ENCODE measurements at places on chromosomes 7 and 10.
A peak's percentile ranks its signal among the peaks of the same experiment; 100 is the strongest.

DNA sequence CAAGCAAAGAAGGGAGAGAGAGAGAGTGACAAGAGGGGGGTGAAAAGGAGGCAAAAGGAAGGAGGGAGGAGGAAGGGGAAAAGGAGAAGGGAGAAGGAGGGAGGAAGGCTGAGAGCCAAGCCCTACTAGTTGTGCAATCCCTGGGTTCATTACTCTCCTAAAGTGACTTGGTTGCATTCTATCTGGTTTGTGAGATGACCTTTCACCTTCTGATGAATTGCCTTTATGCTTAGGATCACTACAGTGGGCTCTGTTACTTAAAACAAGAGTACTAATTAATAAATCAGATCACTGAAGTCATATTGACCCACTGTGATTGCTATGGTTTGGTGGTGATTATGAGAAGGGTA, 144.9 kb downstream of the KIF20B start:
- DNase-seq = no peak

DNA sequence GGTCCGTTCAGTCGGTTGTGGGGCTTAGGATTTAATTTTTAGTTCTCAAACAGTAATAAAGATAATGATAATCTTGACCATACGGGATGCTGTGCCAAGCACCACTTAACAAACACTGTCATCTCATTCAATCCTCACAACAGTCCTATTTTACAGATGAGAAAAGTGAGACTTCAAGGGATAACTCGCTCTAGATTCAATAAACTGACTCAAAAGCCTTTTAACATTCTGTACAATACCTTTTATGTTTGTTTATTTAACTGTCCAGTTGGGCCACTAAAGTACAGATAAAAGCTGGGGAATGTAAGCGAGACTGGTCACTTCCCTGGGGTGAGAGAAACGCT, 437 bp upstream of the CFAP69 start:
- DNase-seq = no peak

DNA sequence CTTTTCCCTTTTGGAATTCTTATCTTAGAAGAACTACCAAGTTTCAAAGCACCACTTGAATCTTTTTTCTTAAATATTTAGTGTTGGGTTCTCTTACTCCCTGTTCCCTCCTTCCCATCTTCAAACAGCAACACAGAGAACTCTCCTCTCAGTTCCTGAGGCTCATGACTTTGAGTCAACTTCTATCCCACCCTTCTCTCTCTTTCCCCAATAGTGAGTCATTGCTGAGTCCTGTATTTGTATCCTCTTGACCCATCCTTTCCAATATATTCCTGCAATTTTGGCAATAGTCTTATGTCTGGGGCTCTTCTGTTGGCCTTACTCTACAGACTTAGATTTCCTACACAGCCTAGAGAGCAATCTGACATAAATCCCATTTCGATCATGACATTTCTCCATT, 20.8 kb upstream of the JCAD start:
- no peak for DNase-seq

DNA sequence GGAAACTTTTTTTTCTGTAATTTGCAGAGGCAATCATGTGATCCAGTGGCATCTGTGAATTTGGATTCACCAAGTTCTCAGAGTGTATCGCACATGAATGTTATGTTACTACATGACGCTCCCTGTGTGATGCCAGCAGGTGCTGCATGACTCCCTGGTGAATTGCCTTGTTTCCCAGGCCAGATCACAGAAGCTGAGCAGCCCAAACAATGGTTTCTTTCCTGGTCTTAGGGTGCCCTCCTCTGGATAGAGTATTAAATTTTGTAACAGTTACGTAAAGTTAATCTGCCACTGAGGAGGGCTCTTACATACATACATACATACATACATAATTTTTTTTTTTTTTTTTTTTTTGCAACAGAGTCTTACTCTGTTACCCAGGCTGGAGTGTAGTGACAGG, 3.6 kb downstream of the ZSCAN21 start:
- peak; percentile 32 for DNase-seq

DNA sequence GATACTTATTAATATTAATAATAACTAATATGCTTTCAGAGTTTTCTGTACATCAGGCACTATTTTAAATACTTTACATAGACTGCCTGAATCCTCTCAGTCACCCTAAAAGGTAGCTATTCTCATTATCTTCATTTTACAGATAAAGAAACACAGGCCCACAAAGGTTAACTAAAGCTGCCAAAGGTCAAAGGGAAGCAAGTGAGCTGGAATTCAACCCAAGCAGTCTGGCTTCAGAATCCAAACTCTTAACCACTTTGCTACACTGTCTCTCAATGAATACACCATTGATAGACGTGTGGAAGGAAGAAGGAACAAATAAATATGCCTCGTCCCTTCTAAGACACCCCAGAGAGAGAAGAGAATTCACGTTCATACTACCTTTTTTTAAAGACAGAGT, 52.0 kb downstream of the GFRA1 start:
- DNase-seq = no peak

GRCh38 chr10:132556994-132557441, 19.4 kb downstream of the INPP5A start:
- DNase-seq = no peak

- no peak for DNase-seq
Measured at GRCh38 chr10:119522747-119523426, 19.6 kb downstream of the RGS10 start.

DNA sequence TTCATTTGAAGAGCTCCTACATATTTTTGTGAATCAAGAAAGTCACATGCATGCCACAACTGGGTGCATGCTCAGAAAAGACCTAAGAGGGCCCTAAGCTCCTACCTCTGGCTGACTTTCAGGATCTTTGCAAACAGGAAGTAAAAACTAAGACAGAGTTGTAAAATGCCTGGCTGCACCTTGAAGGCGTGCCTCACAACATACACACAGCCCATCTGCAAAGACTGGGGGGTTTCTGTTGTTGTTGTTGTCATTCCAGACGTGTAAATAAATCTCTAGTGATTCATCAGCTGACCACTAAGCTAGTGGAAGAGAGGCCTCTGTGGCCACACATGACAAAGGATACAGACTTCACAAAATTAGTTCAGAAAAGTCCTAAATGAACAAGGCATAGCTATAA, 31.8 kb downstream of the SMURF1 start:
- DNase-seq = no peak

DNA sequence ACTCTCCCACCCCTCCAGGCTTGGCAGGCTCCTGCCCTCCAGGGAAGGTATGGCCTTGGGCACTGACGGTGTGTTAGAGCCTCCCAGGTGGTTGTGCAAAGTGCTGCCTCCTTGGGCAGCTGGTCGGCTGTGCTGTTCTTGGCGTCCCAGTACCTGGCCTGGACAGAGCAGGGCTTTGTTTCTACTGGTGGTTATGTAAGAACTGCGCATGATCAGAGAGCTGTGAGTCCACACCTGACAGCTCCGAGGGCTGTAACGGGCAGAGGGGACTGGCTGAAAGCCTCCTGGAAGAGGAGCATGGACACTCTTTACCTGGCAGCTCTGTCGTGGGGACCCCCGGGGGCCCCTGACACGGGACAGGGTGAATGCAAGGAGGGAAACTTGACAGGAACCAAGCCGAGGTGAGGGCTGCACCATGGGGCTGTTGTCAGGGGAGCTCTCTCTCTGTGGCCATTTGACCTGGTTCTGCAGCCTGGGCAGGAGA, 3.1 kb upstream of the SFRP5 start:
- no peak for DNase-seq

DNA sequence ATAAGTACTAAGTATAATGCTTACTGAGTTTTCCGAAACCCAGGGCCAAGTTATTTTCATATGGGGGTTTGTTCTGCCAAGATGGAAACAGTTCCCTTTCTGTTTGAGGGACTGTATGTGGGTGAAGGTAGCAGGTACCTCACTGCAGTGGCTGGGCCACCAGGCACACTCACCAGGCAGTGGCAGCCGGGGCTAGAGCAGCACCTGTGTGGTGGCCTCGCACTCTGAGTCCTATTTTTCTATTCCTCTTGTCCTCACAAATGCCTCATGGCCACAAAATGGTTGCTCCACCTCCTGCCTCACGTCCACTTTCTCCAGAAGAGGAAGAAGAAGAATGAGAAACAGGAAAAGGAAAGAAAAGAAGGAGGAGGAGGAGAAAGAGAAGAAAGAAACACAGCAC, 167.3 kb upstream of the SHH start:
- DNase-seq = no peak

DNA sequence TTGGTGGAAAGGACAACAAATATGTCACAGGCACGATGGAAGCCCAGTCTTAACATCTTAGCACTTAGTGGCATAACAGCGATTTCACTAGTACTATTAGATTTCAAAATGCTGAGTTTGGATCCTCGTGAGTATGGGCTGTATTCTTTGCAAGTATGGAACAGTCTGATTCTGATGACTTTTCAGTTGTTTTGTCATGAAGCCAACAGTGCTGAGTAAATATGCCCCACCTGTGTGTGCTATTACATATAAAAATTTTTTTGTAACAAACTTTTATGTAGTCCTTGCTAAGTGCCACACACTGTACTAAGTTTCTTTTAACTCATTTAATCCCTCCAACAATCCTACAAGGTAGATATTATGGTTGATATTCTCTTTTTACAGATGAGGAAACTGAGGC, 30.8 kb downstream of the MTURN start:
- DNase-seq = no peak

DNA sequence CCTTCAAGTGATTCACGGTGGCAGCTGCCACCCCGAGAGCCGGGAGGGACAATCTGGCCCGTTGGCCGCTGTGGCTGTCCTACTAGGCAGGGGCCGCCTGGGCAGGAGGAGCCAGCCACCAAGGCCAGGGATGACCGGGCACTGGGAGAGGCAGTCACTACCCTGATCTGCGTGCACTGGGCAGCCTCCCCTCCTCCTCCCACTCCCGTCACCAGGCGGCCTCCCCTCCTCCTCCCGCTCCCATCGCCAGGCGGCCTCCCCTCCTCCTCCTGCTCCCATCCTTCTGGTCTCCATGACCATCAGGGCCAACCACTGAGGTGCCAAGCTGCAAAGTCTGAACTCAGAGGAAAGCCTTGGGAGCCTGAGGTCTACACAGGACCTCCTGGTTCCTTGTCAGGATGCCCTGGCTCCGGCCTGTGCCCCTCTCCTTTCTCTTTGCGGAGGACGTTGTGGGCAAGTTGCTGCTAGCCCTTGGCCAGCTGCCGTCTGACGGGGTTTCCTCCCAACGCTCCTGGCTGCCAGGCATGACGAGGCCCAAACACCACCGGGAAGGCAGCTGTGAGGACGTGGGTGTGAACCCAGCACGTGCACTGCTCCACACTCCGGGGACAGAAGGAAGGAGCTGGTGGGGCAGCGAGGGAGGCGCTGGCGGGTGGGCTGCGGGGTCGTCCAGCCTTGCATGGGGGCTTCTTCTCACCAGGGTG, 131.1 kb downstream of the WDR37 start:
- no peak for DNase-seq

- DNase-seq = no peak
Measured at GRCh38 chr10:31952066-31952465, 23.4 kb upstream of the ARHGAP12 start.

DNA sequence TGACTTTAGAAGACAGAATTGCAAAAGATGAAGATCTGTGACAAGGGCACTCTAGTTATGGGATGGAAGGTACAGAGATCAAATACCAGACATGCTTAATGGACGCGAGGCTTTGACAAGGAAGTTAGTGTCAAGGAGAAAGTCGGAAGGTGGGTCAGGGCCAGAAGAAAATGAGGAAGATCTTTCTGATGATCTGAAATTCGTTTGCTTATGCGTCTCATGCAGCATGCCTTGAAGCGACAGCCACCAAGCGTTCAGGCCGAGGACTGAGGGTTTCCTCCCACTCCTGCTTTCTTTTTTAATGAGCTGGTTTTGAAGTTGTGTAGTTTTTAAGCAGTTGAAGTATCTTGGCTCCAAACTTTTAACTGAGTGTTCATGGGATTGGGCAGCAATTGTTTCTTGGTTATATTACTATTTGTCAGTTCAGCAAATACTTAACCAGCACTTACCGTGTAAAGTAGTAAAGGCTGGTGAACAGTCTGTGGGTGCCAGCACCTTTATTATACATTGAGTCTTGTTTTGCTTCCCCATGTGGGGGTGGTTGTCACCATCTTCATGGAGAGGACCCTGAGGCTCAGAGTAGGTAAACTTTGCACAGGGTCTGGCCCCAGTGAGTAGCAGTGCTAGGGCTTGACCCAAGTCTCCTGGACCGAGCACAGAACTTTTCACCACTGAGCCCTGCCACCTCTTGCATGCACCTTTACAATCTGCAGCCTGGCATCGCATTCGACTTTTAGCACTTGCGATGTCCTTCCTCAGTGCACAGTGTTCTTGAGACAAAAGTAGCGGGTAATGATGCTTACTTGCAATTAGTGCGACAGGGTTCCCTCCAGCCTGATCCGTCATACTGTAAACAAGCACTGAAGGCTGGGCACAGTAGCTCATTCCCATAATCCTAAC, 14.3 kb upstream of the BHLHA15 start:
- no peak for DNase-seq

- no peak for DNase-seq
Measured at GRCh38 chr7:45647967-45648670, 74.0 kb downstream of the ADCY1 start.

DNA sequence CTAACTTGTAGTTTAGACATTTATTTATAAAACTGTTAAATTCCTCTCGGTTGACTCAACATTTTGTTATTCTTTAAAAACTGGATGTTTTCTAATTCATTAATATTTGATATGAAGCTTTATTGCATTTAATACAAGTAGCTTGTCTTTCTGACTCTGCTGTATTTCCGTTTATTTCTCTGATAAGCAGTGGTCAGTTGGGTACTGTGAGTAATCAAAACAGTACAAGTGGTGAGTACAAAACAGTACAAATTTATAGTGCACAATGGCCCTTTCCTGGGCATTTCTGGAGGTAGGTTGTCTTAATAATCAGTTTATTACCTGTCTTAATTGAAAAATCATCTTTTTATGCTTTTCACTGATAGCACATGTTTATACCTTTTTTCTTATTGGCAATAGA, 182.7 kb downstream of the CCSER2 start:
- DNase-seq = no peak

DNA sequence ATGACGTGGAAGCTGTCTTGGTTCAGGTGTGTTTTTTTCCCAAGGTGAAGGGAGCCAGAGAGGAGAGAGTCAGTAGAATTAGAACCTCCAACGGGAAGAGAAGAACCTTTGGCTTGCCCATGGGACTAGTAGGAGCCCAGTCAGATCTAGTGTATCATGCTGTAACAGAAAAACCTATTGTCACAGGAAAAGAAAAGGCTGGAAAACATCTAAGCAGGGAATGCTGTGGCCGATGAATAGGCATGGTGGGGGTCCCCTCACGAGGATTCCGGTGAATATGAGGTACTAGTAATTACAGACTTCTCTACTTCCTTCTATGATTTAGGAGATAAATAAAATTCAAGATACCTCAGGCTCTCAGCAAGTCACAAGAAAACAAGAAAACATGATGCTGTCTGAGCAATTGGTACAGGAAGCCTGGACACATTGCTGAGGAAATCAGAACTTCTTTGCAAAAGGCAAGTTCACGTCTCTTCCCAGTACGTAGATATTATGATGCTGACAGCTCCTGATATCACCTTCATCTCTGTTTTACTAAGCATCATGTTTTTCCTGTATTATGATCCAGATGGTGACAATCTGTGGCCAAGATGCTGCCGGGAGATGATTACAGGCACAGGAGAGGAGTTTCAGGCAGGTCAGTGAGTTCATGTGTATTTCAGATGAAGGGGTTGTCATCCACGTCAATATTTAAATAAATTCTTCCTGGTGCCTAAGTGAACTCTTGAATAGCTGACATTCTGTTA, 54.3 kb upstream of the NPY start:
- no peak for DNase-seq
